ENCODE measurements at places on chromosomes 11 and 22.

GRCh38 chr11:2796091-2796490 lies 89.5 kb downstream of the CDKN1C start:
- H3K4me3 ChIP-seq: no peak overlapping the region
- H3K36me3 ChIP-seq: no peaks in the 10 kb centered on the region
- no peak for DNase-seq

DNA sequence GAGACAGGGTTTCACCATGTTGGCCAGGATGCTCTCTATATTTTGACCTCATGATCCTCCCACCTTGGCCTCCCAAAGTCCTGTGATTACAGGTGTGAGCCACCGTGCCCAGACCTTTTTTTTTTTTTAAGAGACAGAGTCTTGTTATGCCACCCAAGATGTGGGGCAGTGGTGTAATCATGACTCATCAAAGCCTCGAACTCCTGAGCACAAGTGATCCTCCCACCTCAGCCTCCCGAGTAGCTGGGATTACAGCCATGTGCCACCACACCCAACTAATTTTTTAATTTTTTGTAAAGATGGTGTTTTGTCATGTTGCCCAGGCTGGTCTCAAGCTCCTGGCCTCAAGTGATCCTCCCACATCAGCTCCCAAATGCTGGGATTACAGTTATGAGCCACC lies 37.9 kb downstream of the IZUMO1R start:
- no peaks in the 10 kb centered on the region for H3K27me3 ChIP-seq
- DNase-seq: no peak
- H3K36me3 ChIP-seq: no peaks in the 10 kb centered on the region
- H3K4me1 ChIP-seq: no peaks in the 10 kb centered on the region
- H3K4me3 ChIP-seq: no peak overlapping the region
- H3K27ac ChIP-seq: no peak overlapping the region

DNA sequence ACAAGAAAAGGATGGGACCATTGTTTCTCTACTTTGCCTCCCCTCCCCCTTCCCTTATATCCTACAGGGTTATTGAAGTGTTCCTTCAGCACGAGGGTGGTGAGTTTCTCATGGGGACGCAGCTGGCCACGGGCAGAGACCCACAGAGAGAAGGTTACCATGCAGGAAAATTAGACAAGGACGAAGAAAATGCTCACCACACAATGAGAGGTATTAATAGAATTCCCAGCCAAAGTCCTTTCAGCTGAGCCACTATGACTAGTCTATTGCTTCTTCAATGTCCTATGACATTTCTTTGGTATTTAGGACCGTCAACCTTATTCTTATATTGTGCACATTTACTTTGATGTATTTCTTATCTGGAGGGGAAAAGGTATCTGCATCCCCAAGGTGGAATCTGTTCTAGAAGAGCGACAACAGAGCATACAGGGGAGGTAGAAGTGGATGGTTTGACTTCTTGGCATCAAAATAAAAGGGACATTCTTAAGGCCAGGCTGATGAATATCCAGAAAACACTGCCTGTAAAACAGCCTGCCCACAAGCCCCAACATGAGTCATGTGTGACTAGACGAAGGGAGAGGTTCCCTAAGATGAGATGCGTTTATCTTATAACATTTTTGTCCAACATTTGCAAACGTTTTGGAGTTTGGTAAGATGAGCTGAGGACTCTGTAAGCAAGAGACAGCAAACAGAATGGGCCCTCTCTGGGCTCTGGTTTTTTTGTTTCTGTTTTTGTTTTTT lies 209.8 kb upstream of the NARS2 start:
- no peak for DNase-seq
- no peak overlapping the region for H3K4me3 ChIP-seq
- H3K27me3 ChIP-seq: no peaks in the 10 kb centered on the region
- H3K4me1 ChIP-seq: no peaks in the 10 kb centered on the region

- no peak overlapping the region for H3K4me3 ChIP-seq
- H3K27me3 ChIP-seq: no peaks in the 10 kb centered on the region
- no peak for DNase-seq
- H3K4me1 ChIP-seq: no peaks in the 10 kb centered on the region
These were observed 215.3 kb downstream of the KCNA4 start for GRCh38 chr11:29801561-29801960.

DNA sequence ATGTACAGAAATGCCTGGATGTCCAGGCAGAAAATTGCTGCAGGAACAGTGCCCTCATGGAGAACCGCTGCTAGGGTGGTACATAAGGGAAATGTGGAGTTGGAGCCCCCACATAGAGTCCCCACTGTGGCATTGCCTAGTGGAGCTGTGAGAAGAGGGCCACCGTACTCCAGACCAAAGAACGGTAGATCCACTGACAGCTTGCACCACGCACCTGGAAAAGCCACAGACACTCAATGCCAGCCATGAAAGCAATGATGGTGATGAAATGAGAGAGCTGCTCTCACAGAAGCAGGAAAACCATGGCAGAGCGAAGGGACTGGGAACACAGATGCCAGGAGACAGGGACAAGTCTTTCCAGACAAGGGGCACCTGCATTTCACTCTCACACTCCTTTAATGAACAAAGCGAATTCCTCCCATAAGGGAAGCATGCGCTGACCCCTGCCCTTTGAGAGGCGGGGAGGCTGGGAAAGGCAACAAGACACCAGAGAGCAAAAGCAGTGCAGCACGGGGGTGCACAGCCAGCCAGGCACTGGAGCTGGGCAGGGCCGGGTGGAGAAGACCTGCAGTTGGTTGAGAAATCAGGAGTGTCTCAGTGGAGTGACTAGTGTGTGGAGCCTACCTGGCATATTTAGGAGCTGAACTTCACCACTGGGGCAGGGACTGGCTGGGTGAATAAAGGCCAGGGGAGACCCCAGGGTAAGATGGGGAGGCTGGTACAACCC lies 1025.2 kb downstream of the TBC1D22A start:
- DNase-seq: no peak
- H3K36me3 ChIP-seq: no peaks in the 10 kb centered on the region
- no peak overlapping the region for H3K4me3 ChIP-seq
- no peaks in the 10 kb centered on the region for H3K27me3 ChIP-seq
- no peaks in the 10 kb centered on the region for H3K4me1 ChIP-seq
- H3K27ac ChIP-seq: no peak overlapping the region

DNA sequence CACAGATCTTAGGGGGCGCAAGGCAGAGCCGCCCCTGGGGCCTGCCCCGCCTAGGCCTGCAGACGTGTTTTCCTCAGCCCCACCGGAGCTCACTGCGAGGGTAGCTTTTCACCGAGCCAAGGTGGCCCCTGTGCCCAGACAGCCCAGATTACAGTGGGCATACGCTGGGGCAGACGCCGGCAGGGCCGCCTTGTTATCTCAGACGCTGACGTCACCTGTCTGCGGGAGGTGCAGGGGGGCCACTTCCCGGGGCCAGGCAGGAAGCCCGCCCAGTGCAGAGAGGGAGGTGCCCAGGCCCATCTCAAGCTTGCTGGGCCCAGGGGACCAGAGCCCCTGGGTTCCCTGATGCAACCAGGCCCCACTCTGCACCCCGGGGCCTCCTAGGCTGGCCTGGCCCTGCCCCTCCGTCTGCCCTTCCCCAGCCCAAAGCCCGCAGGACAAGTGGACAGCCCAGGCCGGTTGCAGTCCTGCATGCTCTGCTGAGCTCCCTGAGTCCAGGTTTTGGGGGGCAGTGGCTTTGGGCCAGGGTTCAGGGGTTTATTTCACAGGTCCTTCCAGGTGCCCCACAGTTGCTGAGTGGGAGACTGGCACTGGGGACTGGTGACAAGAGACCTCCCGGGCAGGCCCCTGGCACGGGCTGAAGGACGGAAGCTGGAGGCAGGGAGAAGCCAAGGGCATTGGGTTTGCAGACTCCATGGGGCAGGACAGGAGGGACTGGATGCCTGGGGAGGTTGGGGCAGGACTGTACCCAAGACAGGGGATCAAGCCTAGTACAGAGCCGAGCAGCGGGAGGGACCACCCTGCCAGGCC lies 38.6 kb downstream of the IGF2 start:
- peak; percentile 9 for DNase-seq
- H3K27ac ChIP-seq: no peak overlapping the region
- no peaks in the 10 kb centered on the region for H3K27me3 ChIP-seq
- no peaks in the 10 kb centered on the region for H3K4me1 ChIP-seq

GRCh38 chr11:11553573-11553972 lies 68.2 kb downstream of the GALNT18 start:
- H3K27me3 ChIP-seq: no peaks in the 10 kb centered on the region
- DNase-seq: no peak
- no peak overlapping the region for H3K4me3 ChIP-seq
- H3K36me3 ChIP-seq: no peaks in the 10 kb centered on the region
- no peaks in the 10 kb centered on the region for H3K4me1 ChIP-seq

DNA sequence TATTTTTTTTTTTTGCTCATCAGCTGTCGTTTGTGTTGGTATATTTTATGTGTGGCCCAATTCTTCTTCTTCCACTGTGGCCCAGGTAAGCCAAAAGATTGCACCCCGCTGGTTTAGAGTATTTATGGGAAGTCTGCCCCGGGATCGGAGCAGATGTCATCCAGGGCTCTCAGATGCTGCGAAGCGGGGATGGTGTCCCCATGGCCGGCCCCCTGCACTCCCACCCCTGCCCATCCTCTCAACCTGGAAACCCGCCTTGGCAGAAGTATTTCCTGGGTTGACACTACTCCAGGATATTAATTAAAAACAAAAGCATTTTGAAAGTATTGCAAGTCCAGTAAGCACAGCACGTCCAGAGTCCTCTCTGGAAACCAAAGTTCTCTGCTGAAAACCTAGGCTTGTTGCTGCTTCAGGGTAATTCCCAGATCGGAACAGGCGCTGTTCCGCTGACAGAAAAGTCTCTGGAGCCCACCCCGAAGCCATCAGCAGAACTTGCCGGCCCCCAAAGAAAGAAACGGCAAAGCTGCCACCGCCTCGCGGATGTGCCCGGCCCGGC lies 833 bp downstream of the SCUBE2 start:
- no peaks in the 10 kb centered on the region for H3K4me1 ChIP-seq
- no peak overlapping the region for H3K4me3 ChIP-seq
- no peak overlapping the region for H3K27ac ChIP-seq
- H3K27me3 ChIP-seq: peaks cover 9% of the 10 kb centered on the region
